8988T (cell line): ENCODE measurements at places on chromosomes 12 and 14.

- DNase-seq = no peak
Measured at GRCh38 chr12:123099560-123100192, 51.2 kb downstream of the PITPNM2 start.

DNA sequence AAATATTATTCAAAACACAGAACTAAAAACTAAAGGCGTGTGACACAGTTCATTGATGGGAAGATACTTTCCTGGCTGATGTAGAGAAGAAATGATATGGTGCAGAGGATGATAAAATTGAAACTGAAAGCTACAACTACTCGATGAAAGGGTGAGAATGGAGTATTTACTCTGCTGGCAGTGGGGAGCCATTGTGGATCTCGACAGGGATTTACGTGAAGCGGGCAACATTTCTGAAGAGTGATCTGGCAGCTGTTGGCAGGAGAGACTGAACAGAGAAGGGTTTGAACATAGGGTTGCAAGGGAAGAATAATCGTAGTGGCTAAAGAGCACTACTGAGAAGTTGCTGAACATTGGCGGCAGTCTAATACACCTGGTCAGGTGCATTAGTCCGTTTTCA is 464.9 kb downstream of the PDZRN4 start:
- DNase-seq = no peak

GRCh38 chr12:63045020-63045860 is 105.8 kb downstream of the AVPR1A start:
- DNase-seq = no peak

- no peak for DNase-seq
Measured at GRCh38 chr12:5904441-5904840, 40.6 kb downstream of the ANO2 start.

DNA sequence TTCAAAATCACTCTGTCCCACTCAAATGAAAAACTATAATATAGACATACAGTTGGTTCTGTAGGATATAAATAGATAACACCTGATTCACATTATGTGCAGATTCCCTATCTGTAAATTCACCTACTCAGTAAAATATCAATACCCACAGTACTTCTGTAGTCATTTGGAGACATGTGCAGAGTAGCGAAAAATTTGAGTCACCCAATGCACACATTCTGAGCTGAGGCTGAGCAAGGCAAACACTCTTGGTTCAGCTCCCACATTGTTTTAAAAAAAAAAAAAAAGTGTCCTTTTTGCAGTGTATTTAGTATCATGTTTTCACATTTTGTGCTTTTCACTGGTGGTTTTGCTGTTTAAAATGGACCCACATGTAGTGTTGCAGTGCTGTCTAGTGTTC is 27.3 kb upstream of the BBS10 start:
- no peak for DNase-seq

GRCh38 chr14:77212097-77212870 is 30.7 kb downstream of the TMEM63C start:
- no peak for DNase-seq

GRCh38 chr12:48118284-48118871 is 786 bp upstream of the PFKM start:
- DNase-seq = no peak

GRCh38 chr12:54840244-54840865 is 14.0 kb upstream of the MUCL1 start:
- no peak for DNase-seq

DNA sequence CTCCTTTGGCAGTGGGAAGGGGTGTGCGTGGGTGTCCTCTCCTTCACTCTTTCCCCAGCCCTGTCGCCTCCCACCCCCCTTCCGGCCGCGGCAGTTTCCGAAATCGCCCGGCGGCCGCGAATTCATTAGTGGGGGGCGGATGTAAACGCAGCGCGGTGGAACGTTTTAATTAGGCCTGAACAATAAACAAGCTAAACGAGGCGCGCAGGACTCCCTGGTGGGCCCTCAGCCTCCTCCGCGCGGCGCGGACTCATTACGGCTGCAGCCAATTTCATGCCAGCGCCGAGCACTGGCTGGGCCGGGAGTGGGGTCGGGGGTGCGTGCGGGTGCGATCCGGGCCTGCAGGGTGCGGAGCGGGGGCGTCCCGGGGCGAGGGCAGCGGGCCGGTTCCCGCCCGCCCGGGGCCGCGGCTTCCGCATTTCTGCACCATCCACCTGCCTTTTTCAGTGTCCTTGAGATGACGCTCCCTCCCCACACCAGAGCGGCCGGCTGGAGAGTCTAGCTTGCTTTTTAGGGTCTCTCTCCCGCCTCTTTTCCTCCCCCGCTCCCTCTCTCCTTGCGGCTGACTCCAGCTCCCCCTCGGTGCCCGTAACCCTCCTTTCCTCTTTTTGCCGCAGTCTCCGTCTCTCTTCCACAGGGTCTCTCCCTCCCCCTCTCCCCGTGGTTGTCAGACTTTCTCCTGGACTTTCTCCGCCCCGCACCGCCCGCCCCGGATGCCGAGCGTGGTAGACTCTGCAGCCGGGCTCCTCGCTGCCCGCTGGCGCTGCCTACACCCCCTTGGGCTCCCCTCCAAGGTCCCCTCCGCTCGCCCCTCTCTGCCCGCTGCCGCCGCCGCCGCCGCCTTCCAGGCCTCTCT is at the start of gene CISTR:
Gene CISTR, minus strand, starts transcription at position 644 of the 856 bp plus-strand sequence.
- DNase-seq = no peak

DNA sequence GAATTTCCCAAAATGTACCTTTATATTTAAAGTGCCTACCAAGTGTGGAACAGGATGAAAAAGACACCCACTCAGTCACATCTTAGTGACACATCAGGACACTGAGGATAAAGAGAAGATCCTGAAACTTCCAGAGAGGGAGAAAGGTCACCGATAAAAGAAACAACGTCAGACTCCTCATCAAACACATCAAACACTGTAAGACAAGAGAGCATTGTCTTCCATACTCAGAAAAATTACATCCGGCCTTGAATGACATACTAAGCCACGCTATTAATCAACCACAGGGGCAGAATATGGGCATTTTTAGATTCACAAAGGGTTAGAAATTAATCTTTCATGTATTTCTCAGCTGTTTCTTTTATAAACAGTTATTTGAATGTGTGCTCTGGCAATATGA is 490.3 kb downstream of the APAF1 start:
- no peak for DNase-seq

DNA sequence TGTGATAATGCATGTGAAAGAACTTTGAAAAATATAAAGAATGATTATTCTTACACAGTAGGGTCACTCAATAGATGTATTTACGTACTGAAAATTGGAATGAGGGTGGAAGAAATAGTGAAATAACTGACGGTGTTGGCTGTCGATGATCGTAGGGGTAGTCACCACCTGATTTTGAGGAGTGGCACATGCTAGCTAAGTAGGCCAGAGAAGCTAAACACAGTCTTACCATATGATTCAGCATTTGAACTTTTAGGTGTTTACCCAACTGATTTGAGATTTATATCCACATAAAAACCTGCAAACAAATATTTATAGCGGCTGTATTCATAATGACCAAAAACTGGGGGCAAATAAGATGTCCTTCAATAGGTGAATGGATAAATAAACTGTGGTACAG is 47.6 kb upstream of the HIF1A start:
- DNase-seq = no peak

GRCh38 chr14:77003960-77004710 is 24.4 kb downstream of the IRF2BPL start:
- no peak for DNase-seq

- DNase-seq = no peak
Measured at GRCh38 chr12:89619764-89620163, 88.9 kb downstream of the ATP2B1 start.

DNA sequence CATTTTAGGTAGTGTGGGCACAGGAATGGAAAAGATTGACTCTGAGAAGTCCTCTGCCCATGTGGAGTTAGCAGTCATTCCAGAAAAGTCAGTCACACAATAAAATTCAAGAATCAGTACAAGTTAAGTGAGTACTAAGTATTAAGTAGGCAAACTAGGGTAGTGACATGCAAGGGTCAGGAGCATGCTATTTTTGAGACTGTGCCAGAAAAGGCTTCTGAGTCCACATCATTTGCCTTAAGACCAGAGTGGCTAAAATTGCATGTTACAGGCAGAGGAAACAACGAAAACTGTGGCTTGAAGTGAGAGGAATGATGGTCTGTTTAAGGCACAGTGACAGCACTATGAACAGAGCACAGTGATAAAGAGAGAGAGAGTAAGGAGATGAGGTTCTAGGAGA is 108.9 kb downstream of the SLC6A15 start:
- no peak for DNase-seq

DNA sequence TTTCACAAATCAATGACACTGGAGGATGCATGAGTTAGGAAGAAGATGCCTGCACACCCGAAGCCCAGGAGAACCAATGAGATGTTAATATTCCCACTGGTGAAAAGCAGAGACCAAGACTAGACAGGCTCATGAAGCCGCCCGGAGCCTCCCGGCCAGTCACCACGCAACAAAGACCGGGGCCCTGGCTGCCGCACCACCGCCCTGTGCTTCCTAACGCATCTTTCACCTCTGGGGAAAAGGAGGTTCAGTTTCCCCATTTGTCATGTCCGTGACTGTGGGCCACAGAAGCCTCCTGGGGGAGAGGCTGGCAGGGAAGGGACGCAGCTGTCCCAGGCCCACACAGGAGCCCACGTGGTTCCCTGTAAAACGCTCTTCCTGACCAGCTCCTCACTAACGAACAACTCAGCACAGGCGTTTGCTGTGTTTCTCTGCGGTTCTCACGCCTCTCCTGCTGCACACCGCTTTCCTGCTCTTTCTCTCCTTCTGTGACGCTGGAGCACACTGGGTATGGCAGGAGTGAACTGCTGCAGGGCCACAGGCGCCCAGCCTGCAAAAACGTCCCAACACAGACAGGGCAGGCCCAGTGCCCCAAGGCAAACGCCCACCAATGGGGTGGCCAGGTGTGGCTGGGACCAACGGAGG is 10.8 kb downstream of the RIMBP2 start:
- DNase-seq = no peak

GRCh38 chr14:74309125-74310022 is 6.6 kb upstream of the ABCD4 start:
- DNase-seq = no peak

DNA sequence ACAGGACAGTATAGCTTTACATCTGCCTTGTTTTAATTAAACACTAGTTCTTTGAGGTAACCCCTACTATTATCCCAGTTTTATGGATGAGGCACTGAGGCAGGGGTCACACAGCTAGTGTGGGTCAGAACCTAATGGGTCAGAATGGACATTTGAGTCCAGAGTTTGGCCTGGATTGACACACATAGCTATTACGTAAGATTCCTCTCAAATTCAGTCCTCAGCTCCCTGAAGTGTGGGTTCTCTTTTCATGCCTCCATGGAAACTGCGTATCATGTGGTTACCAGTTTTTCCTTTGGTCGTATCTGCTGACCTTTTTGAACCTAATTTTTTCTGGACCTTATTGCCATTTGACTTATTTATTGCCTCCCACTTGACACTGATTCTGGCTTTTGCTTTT is 40.4 kb downstream of the PSEN1 start:
- no peak for DNase-seq

GRCh38 chr12:4388032-4388431 is 8.5 kb upstream of the FGF23 start:
- no peak for DNase-seq

DNA sequence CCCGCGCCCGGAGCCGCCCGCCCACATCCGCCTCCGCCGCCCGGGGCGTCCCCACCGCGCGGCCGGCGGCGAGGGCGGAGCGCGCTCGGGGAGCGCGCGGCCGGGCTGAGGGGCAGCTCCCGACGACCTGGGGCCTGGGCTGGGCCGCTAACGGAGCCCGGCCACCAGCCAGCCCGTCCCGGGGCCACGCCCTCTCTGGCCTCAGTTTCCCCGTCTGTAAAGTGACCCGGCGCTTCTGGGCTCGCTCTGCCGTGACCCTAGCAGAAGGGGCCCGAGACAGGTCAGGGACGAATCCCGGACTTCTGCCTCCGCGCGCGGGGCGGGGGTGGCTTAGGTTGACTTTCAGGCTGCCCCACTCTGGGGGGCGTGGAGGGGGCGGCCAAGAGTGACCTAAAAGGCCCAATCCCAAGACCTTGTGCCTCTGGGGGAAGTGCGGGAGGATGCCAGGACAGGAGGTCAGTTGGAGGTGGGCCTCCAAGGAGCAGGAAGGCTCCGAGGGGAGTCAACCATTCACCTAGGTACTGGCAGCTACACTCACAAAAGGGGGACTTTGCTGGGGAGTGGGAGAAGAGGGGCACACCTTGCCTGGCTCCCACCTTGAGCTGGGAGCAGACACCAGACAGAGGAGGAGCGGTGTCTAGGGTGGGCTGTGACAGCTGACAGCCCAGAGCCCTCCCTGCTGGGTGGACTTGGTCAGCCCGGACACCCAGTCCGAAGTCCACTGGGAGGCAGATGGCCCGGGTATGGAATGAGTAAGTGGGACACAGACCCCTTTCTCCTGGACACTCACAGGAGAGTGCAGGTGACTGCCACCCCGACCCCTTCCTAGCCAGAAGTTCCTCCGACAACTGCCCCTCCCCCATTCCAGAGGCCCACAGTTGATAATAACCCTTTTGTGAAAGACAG is 486 bp upstream of the AKT1 start:
- DNase-seq = peak; percentile 99

- no peak for DNase-seq
Measured at GRCh38 chr12:28223858-28224257, 33.6 kb downstream of the CCDC91 start.

DNA sequence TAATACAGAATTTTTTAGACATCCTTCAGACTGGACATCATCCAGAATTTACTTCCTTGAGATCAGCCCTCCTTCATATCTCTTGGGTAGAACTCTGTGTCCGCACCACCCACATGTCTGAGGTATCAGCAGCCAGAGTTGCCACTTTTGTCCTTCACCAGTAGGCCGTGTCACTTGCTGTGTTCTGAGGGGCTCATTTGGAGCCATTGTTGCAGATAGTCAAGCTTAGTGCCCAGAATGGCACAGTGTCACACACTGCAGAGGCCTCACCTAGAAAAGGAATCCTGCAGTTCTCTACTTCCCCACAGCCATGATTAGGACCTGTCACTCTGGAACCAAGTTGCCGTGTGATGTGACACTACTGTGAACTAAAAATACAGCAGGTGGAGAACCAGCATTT is 36.9 kb upstream of the KCNK13 start:
- no peak for DNase-seq

DNA sequence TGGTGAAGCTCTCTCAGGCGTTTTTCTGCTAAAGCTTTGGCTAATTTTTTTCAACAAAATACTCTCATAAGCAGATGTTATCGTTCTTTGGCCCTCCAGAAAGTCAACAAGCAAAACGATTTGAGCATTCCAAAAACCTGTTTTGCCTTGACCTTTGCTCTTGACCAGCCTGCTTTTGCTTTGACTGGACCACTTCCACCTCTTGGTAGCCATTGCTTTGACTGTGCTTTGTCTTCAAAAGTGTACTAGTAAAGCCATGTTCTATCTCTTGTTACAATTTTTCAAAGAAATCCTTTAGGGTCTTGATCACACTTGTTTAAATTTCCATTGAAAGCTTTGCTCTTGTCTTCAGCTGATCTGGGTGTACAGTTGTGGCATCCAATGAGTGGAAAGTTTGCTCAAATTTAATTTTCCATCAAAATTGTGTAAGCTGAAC is 10.7 kb upstream of the ARID4A start:
- DNase-seq = no peak

- no peak for DNase-seq
Measured at GRCh38 chr12:71981149-71981548, 42.5 kb downstream of the TPH2 start.

GRCh38 chr12:107478881-107479280 is 206.7 kb upstream of the PWP1 start:
- no peak for DNase-seq

GRCh38 chr12:62288328-62288727 is 28.1 kb downstream of the USP15 start:
- no peak for DNase-seq

- DNase-seq = no peak
Measured at GRCh38 chr12:95470300-95470699, 3.7 kb upstream of the METAP2 start.
